DMS153 (cell line): ENCODE measurements at places on chromosomes 5 and 9.

DNA sequence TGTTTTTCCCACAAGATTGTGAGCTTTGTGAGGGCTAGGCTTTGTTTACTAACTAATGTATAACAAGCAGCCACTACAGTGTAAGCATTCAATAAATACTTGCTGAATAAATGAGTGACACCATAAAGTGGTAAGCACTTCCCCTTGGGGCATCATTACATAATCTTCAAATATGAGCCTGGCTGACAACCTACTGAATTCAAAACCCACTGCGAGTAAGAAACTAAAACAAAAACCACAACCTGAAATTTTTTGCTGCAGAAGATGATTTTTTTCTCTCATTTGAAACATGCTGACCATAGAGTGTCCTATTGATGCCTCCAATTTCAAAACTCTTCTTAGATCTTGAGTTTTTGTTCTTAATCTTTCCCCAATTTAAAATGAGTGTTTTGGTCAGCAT lies 331.3 kb upstream of the CCNG1 start:
- no peak for DNase-seq

DNA sequence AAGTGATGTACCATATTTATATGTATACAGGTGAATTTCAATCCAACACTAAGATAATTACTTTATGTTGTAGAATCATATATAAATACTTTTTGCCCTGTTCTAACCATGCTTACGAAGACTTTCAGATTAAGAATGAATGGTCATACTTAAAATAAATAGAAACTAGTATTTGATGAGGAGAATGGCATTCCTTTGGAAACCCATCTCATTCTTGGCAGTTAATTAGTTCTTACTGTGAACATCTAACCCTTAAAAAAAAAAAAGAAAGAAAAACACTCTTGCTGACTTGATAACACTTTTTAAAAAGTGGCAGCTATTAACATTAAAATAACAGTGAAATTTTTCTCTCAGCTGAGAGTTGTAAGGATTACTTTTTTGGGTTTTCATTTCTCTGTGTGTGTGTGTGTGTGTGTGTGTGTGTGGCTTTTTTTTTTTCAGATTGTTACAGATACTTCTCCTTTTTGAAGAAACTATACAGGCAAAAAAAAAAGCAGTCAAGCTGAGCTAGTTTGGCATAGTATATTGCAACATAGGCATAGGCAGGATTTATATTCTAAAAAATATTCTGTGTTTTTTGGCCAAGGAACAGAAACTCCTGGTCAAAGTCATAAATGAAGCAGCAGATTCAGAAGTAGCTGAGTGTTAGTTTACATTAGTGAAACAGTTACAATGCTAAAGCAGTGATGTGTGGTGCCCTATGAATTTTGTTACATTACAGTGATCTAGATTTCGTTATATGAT lies 163.5 kb downstream of the CD180 start:
- no peak for DNase-seq

DNA sequence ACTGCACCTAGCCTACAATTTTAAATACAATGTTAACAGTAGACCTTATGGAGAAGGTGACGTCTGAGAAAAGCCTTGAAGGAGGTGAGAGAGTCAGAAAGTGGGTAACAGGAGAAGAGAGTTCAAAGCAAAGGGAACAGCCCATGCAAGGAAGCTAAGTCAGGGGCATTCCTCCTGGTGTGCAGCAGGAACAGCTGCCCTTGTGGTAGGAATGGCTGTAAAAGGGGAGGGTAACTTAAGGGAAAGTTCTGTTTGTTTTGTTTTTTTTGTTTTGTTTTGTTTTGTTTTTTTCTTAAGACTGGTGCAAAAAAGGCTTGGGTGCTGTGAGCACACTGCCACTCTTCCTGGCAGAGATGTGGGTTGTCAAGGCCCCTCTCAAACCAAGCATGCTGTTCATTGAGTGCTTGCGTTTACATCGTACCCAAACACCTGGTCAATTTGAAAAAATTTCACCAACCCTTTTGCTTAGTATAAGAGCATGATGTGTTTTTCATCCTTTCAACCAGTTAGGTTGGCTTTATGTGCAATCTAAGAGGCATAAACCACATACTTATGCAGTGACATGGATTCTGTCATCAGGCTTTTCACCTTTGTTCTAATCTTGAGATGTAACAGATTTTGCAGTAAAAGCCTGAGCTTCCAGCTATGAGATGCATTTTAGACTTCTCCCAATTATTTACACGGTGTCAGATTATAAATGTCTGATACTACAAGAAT lies 279.7 kb downstream of the GLIS3 start:
- DNase-seq: no peak

- DNase-seq: no peak
These were observed 15.7 kb upstream of the TBC1D9B start for GRCh38 chr5:179923436-179923835.

GRCh38 chr9:69645488-69645887 lies 26.7 kb downstream of the APBA1 start:
- DNase-seq: peak; percentile 98

- peak; percentile 0 for DNase-seq
These were observed 21.9 kb downstream of the DEPDC1B start for GRCh38 chr5:60677850-60678664.

DNA sequence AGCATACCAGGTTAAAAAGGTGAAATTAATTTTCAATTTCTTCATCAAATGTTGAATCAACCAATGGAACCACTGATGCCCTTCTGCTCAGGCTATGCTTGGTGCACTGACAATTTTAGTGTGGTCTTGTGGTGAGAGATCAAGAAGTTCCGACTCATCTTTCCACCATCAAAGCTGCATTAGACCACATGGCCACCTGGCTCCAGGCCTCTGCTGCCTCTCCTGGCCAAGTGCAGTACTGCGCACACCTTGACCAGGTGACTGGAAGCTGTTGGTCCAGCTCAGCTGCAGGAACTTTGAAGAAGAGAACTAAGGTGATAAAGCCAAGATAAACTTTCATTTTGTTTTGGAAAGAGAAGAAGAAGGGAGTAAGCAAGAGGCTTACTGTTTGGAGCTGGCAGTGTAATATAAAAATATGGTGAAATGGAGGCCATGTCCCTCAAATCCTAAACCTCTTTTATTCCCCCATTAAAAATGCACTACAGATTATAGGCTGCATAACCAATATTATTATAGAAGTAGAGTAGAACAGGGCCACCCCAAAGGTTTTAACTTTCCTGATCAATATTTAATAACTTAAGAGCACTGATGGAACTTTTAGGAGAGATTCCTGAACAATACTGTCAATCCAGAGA lies 315.5 kb upstream of the C9orf72 start:
- DNase-seq: no peak

GRCh38 chr5:107012371-107012770 lies 658.4 kb downstream of the EFNA5 start:
- DNase-seq: no peak

- no peak for DNase-seq
These were observed 1392.3 kb upstream of the CDH9 start for GRCh38 chr5:28430565-28431178.
